Daoy (cell line): ENCODE measurements at places on chromosomes 16 and 17.

DNA sequence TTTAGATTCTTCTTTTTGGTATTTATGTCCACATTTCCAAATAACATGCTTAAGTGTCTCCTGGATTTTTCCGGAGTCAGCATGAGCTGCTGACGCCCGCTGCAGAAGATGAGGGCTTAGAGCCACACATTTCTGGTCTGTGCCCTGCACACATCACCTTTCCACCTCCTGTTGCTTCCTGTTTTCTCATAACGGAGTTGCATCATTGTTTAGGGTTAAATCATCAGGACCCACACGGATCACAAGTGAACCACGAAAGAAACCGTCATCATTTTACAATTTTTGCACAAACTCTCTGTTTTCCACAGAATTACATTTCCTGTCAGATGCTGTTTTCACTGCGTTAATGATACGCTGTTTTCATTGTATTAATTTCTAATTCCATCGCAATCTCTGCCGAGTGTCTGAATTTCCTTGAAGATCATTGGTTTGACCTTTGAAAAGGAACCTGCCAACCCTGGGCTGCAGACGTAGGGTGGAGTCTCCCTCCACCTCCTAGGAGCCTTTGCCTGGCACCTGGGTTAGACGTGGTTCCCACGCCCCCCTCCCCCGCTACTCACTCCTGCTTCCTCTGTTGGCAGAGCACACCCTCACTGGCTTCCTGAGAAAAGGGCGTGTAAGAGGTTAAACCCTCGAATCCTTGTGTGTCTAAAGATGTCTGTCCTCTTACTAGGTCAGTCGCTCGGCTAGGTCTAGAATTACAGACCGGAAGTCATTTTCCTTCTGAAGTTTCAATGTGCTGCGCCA, 68.2 kb downstream of the RNF213 start:
- DNase-seq = no peak

DNA sequence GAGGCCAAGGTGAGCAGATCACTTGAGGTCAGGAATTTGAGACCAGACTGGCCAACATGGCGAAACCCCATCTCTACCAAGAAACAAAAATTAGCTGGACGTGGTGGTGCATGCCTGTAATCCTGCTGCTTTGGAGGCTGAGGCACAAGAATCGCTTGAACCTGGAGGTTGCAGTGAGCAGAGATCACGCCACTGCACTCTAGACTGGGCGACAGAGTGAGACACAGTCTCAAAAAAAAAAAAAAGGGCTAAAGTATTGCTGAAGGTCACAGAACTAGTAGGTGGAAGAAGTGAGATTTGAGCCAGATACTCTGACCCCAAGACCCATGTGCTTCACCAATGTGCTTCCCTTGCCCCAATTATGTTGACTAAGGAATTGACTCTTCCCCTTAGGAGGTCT, 112.0 kb downstream of the NPIPB5 start:
- DNase-seq = no peak

DNA sequence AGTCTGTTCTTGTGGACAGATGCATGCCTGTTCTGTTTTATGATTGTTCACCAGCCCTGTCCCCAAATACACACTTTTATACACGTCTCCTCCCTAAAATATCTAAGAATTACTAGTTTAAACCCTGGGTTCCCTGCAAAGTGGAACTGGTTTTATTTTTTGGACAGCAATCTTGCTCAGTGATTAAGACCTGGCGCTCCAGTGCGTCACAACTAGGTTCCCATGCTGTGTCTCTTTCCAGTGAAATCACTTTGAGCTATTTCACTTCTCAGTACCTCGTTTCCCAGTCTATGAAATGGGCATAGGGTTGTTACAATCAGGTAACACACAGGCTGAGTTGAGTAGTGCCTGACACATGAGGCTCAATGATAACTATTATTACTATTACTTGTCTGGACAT, 1.1 kb downstream of the CEP20 start:
- DNase-seq = no peak

DNA sequence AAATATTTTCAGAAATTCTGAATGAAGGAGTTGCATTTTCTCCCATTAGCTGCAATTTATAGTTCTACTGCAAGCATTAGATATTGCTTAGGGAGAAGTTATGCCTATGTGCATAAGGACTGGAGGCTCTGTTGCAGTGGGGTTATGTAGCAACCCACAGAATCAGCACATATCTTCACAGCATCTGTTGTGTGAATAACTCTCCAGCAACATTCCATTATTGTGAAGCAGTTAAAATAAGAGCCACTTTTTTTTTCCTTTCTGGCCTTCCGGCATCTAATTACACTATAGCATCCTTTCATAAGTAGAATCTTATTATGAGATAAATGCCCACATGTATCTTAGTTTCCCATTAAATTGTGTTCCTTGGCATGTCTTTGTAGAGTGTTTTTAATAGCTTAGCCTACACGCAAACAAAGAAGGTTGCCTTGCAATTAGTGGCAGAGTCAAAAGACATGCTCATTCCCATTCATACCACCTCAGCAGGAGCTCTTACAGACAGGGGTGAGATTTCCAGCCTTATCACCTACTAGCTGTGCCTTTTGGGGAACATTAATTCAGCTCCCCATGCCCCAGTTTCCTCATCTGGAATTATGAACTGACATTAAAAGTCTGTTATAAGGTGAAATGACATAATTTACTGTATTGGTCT, 596.0 kb upstream of the GOT2 start:
- no peak for DNase-seq

DNA sequence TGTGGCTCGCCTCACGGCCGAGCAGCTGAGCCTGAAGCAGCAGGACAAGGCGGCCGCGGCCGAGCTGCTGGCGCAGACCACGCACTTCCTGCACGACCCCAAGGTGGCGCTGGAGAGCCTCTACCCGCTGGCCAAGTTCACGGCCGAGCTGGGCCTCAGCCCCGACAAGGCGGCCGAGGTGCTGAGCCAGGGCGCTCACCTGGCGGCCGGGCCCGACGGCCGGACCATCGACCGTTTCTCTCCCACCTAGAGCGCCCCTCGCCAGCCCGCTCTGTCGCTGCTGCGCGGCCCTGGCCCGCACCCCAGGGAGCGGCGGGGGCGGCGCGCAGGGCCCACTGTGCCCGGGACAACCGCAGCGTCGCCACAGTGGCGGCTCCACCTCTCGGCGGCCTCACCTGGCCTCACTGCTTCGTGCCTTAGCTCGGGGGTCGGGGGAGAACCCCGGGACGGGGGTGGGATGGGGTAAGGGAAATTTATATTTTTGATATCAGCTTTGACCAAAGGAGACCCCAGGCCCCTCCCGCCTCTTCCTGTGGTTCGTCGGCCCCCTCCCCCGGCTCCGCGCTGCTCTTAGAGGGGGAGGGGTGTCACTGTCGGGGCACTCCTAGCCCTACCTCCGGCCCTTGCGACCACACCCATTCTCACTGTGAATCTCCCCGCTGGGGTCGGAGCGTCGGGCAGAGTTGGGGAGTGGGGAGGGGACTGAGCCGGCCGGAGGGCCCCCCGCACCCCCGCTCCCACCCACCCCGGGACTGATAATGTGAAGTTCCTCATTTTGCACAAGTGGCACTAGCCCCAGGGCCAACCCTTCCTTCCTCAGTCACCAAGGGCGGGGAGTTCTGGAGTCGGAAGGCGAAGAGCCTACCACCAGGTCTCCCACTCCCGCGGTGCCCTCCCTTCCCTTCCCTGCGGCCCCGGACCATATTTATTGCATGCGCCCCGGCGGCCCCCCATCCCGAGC, 4.0 kb downstream of the HIC1 start:
- no peak for DNase-seq
